ENCODE measurements at places on chromosomes 1 and 21.

DNA sequence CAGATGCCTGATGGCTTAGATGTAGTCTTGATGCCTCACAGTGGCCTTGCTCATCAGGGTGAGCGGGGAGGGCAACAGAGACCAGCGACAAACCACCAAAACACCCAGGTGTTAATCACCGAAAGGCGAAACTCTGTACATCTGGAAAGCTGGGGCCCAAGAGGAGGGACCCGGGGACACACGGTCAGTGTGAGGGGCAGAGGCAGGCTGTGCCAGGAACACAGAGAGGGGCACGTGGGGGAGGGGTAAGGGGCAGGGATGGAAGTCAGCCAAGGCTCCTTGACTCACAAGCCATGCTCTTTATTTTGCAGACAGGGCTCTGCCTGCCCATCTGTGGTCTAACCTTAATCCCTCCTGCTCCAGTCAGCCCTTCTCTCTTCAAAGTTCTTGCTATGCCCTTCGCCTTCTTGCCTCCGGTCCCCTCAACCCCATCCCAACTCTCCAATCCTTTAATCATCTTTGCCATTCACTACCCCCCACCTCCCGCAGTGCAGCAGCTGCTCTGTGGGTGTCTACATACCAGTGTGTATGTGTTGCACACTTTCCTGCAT, 4.3 kb downstream of the MEF2D start:
- DNase-seq: no peak

GRCh38 chr1:11535316-11535715, 56.4 kb downstream of the DISP3 start:
- DNase-seq: no peak

- DNase-seq: no peak
These were observed 35.1 kb downstream of the PRDM16 start for GRCh38 chr1:3103967-3104677.

- no peak for DNase-seq
These were observed 130.7 kb downstream of the COQ8A start for GRCh38 chr1:227070638-227071285.

DNA sequence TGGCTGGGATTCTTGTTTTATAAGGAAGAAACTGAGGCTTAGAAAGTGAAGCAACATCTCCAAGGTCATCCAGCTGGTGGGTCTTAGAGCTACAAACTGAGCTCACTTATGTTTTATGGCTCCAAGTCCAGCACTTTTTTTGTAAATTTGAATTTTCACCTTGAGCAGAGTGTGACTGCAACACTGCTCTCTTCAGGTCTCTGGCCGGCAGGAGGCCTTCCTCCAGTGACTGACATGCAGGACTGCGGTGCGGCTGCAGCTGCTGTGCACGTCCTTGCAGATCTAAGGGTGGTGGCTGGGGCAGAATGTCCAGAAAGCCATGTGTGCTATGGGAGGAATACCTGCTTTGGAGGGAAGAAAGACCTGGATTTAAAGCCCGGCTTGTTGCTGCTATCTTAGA, 284.2 kb upstream of the POU3F1 start:
- DNase-seq: no peak

GRCh38 chr1:65832296-65832695, 39.6 kb downstream of the PDE4B start:
- DNase-seq: no peak

DNA sequence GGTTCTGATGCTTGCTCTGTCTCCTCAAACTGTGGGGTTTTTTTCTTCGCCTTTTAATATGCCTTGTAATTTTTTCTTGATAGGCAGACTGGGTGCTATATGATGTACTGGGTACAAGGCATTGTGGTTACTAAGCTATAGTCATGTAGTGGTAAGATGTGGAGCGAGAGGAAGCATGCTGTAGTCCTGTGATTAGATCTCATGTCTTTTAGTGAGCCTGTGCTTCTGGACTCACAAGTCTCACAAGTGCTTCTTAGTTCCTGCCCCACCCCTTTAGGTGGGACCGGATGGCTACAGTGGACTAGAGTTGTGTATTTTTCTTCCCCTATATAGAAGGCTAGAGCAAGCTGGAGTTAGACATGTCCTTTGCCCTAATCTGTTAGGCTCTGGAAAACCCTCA, 178.7 kb downstream of the DNM3 start:
- DNase-seq: no peak

DNA sequence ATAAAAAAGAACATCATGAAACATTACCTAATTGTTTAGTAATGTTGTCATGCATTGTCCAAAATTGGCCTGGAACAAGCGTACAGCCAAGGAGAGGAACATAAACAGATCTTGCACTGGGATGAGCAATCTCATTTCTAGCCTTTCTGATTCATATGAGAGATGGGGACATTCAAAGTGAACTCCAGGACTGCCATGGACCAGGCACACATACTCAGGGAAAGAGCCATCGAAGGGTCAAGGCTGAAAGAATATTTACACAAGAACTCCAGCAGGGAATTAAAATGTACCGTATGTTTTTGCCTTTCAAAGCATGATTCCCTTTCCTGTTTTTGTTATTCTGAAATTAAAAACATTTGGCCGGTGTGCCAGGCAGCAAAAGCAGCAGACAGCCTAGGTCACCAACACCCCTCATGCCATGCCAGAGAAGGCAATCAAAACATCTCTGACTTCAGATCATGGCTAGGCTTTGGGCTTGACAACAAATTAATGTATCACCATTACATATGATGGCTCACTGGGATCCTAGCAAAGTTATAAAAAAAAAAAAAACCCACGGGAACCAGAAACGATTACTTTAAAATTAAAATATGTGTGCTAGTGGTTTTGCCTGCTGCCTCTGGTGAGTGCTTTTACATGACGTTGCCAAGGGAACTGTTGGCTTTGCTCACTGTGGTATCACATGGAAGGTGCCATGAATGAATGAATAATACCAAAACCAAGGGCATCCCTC, 159.8 kb downstream of the TGFBR3 start:
- DNase-seq: no peak

- DNase-seq: no peak
These were observed 350.9 kb downstream of the S1PR1 start for GRCh38 chr1:101587741-101588140.

- DNase-seq: no peak
These were observed 111.1 kb downstream of the LHX8 start for GRCh38 chr1:75245239-75245638.

All from activated CD4-positive, alpha-beta T cell treated with anti-CD3 and anti-CD28 coated beads, Interleukin-2, amount 50 U/mL, for 48 hours (primary cell).